ENCODE measurements at places on chromosomes 4 and X. TPM values are rescaled to one million over a fixed set of nuclear protein-coding genes. Genes with fewer than 3 reads are reported as not detected.

DNA sequence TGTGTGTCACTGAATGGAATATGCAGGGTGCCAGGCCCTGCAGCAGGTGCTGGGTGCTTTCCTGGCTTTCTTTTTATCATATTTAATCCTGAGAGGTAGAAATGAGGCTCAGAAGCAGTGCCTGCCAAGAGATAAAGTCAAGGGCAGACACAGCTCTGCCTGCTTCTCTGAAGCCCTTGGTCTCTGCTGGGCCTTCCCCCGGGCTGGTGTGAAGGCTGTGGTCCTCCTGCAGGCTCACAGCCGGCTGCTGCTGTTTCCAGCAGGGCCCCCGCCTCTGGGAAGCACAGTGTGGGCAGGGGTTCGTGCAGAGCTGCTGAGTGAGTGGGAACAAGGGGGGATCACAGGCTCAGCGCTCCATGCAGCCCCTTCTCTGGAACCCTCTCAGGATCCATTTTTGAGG is 49.6 kb downstream of the TBC1D14 start:
- no peak overlapping the region for H3K27ac ChIP-seq
- no peaks in the 10 kb centered on the region for H3K27me3 ChIP-seq
- H3K4me1 ChIP-seq, result 0 out of 2 replicates have a peak, but pooled peaks cover 1% of the 10 kb centered on the region
- no peak overlapping the region for H3K4me3 ChIP-seq
- H3K36me3 ChIP-seq, result no peaks in the 10 kb centered on the region

DNA sequence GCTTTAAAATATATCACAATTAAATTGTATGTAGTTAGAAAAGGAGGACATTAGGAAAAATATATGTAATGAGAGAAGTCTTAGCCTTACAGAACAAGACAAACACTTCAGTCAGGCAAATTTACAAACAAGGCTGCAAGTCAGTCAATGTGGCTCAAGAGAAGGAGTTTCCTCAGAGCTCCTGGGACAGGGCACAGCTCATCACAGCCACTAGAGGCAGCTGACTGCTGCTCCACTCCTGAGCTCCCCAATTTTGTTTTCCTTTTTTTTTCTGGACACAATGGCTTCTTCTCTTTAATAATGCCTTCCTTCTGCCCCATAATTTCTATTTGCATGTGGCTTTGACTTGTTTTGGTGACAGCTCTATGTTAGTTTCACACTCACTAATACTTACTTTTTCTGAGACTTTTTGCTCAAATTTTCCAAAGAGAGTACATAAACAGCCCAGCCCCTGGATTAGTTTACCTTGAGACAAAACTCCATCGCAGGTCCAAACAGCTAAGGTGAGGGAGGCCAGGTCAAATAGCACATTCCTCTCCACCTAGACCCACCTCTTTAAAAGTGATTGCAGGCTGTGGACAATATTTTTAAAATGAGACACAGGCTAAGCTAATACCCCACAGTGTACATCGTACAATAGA is 850.4 kb upstream of the FRG1 start:
- H3K36me3 ChIP-seq, result no peaks in the 10 kb centered on the region
- no peak overlapping the region for H3K27ac ChIP-seq
- H3K4me3 ChIP-seq, result no peak overlapping the region
- peak; percentile 14 for DNase-seq
- H3K4me1 ChIP-seq, result no peaks in the 10 kb centered on the region

GRCh38 chr4:23163647-23164436 is 471.1 kb downstream of the GBA3 start:
- H3K27me3 ChIP-seq, result no peaks in the 10 kb centered on the region
- no peak for DNase-seq
- H3K4me1 ChIP-seq, result no peaks in the 10 kb centered on the region
- H3K4me3 ChIP-seq, result no peak overlapping the region
- H3K27ac ChIP-seq, result no peak overlapping the region

GRCh38 chrX:1361275-1361674 is 24.7 kb downstream of the IL3RA start:
- no peaks in the 10 kb centered on the region for H3K36me3 ChIP-seq
- no peaks in the 10 kb centered on the region for H3K4me1 ChIP-seq
- H3K27ac ChIP-seq, result no peak overlapping the region
- no peak overlapping the region for H3K4me3 ChIP-seq

GRCh38 chrX:103741879-103742278 is 31.2 kb downstream of the TMEM31 start:
- H3K36me3 ChIP-seq, result no peaks in the 10 kb centered on the region
- DNase-seq, result peak; percentile 40
- no peak overlapping the region for H3K4me3 ChIP-seq
- H3K4me1 ChIP-seq, result no peaks in the 10 kb centered on the region
- no peaks in the 10 kb centered on the region for H3K27me3 ChIP-seq

GRCh38 chr4:19026281-19026680 is 1004.7 kb upstream of the LCORL start:
- H3K27ac ChIP-seq, result no peak overlapping the region
- no peaks in the 10 kb centered on the region for H3K36me3 ChIP-seq
- no peaks in the 10 kb centered on the region for H3K27me3 ChIP-seq
- DNase-seq, result peak; percentile 14

- no peaks in the 10 kb centered on the region for H3K36me3 ChIP-seq
- peak; percentile 79 for DNase-seq
- H3K4me3 ChIP-seq, result no peak overlapping the region
- peaks cover 17% of the 10 kb centered on the region for H3K4me1 ChIP-seq
Measured at GRCh38 chr4:71229477-71230270, 109.1 kb upstream of the SLC4A4 start.

DNA sequence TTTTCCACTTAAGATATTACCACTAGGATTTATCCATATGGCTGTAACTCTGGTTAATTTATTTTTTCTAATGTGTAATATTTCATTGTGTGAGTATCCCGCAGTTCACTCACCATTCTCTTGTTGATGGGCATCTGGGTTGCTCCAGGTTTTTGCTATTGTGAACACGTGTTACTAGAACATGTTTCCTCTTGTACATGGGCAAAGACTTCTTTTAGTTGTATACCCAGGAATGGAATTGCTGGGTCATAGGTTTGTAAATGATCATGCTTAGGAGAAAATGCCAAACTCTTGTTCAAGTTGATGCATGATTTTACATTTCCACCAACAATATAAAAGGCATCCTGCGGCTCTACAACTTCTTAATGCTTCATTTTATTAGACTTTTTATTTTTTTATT is 26.8 kb downstream of the SYNPO2 start:
- no peaks in the 10 kb centered on the region for H3K36me3 ChIP-seq
- no peak for DNase-seq

- H3K4me3 ChIP-seq, result no peak overlapping the region
- no peaks in the 10 kb centered on the region for H3K27me3 ChIP-seq
- no peaks in the 10 kb centered on the region for H3K36me3 ChIP-seq
- no peaks in the 10 kb centered on the region for H3K4me1 ChIP-seq
Measured at GRCh38 chr4:18397681-18398390, 376.3 kb upstream of the LCORL start.

The SMIM10L2A gene
- total RNA-seq, result not detected

The F8A3 gene
- total RNA-seq, result 0.32 TPM

The RS1 gene
- not detected for total RNA-seq

The ACSL1 gene
- total RNA-seq, result 16.8 TPM

Data from GM23248 (cell line).